ENCODE measurements at places on chromosomes 11 and 22.

- no peak for DNase-seq
Observed at GRCh38 chr11:106614262-106614661, 404.0 kb downstream of the GUCY1A2 start.

DNA sequence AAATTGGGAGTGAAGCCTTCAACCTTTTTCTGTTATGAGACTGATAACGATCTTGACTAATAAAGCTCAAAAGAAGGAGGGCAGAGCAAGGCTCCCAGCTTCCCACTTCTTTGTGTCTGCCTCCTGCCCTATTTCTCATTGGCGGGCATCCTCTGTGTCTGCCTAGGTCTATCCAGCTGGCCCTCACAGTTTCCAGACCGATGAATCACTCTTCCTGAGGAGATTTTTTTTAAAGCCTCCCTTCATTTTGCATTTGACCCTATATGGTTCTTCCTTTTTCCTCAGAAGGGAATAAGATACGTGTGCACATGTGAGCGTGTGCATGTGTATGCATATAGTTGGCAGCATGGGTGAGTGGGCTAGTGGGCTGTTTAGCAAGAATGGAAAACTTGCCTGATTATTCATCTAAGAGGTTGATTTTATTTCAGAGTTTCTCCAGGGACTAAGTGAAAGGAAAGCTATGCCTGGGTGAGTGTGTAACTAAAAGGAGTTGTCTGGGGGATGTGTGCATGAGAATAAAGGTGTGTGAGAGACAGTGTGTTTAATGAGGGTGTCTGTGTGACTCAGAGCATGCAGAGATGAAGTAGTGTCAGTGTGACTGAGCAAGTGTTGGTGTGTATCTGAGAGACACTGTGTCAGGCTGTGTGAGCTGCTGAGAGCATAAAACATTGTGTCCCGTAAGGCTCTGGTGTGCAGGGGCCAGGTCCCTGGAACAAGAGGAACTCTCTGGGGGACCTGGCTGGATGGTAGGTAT, 12.2 kb downstream of the PHLDB1 start:
- DNase-seq = no peak

DNA sequence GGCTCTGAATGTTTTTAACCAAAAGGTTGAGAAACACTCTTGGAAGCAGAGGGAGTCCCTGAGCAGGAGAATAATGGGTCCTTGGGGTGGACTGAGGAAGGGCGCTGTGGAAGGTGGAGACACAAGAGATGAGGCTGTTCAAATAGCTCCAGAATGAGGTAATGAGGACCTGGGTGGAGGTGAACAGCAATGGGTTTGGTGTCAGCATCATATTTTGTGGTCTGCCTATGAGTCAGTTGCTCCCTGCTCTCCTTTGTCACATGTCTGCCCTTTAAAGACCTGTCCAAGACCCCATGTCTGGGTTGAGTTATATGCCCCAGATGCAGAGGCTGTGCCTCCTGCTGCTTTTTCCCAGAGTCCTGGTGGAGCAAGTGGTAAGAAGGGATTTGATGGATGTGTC, 113.6 kb downstream of the BARX2 start:
- DNase-seq = no peak

DNA sequence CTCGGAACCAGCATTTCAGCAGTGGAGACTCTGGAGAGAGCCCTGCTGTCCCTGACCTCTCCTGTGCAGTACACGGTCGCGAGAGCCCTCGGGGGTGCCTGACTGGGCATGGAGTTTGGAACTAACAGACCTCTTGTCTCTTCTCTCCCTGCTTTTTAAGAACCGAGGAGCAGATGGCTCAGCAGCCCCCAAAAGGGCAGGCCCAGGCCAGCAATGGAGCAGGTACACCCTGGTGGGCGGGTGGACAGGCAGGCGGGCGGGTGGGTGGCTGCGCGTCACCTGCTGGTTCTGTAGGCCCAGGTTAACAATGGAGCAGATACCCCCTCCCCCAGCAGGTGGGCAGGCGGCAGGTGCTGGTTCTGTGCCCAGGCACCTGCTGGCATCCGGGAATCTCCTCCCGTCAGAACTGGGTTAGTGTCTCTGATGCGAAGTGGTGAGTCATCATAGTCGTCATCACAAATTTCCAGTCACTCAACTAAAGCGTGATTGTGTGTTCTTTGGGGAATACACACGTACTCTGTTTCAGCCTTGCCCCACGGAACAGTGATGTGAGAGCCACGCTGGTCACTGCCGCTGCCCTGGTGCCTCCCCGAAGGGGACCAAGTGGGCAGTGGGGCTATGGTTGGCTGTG, 41.1 kb downstream of the GRAMD4 start:
- no peak for DNase-seq

DNA sequence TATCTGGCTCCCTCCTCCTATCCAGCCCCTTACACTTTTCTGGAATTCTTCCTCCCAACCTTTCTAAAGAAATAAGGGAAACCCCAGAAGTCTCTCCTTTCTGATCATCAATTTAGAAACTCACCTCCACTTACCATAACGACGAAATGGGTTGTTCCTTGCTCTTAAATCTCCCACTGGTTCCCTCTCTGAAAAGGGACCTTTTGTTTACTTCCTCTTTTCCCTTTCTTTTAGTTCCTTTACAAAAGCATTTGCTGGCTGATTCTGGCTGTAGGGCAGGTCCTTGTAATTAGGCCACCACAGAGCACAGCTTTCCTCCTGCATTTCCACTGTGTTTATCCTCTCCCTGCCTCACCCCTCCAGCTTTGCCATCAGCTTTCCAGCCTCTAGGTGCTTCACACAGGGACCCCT, 12.0 kb downstream of the JAML start:
- DNase-seq = no peak

- no peak for DNase-seq
Observed at GRCh38 chr22:23913306-23913660, 19.1 kb downstream of the MIF start.

GRCh38 chr22:45876136-45877035, 100.6 kb downstream of the WNT7B start:
- no peak for DNase-seq

- no peak for DNase-seq
Observed at GRCh38 chr22:37043828-37044538, 7.6 kb upstream of the KCTD17 start.

- no peak for DNase-seq
Observed at GRCh38 chr11:68081691-68082090, 39.5 kb downstream of the CHKA start.

GRCh38 chr22:49900441-49901230, 17.6 kb downstream of the ALG12 start:
- DNase-seq = no peak

DNA sequence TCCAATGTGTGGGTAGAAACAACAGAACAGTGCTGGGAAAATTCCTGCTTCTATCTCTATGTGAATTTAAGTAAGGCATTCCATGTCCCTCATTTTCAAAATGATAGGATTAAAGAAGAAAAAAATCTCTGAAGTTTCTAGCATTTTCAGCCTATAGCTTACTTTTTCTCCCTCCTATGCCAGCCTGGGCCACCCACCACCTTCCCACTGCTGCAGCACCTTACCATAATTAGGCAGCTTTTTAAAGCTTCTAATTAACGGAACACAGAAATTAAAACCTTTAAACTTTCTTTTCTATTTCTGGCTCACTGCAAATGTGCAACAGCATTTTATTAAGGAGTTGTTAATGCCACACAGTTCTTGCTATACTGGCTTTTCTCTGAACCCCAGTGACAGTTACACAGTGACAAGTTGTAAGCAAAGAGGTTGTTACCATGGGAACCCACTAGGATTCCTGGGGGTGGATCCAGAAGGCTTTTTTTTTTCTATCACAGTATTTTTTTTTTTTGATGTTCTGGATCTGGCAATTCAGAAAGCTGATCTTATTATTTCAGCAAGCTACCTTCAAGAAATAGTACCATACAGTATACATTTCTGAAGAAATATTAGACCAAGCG, 20.2 kb downstream of the CELF1 start:
- DNase-seq = no peak

DNA sequence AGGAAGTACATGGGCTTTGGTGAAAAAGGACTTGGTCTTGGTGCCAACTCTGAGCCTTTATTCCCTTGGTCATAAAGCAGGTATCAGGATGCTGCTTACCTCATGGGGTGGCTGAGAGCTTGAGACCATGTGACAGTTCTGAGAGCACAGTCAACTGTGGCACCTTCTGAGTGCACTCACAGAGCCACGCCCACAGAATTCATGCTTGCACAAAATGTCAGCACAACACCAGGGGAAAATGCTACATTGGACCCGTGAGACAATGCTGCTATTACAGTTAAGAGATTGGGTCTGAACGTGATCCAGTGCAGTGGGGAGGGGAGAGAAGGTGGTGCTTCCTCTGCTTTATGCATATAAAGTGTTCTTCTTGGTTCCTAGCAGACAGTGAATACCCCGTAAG, 79.5 kb upstream of the SPON1 start:
- no peak for DNase-seq

- DNase-seq = no peak
Observed at GRCh38 chr11:88377144-88377543, 39.6 kb upstream of the CTSC start.

DNA sequence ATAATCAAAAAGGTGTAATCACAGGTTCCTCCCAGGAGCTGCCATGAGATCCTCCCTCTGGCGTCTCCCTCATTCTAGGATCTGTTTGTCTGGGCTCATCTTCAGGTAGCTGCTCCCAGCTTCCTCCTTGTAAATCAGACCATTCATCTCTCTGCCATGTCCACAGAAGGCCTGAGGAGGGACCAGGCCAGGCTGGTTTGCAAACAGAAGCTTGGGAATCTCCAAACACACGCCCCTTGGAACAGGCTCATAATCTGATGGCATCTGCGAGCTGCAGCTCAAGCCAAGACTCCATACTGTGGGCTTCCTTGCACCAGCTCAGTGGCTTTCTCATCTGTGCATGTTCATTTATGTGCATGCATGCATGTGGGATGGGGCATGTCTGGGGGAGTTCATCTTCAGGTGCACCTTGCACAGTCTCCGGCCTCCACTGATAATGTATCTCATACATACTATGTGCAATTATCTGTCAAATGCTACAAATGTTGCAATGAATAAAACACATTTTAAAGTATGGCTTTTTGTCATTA, 134.9 kb downstream of the NXPE2 start:
- no peak for DNase-seq

DNA sequence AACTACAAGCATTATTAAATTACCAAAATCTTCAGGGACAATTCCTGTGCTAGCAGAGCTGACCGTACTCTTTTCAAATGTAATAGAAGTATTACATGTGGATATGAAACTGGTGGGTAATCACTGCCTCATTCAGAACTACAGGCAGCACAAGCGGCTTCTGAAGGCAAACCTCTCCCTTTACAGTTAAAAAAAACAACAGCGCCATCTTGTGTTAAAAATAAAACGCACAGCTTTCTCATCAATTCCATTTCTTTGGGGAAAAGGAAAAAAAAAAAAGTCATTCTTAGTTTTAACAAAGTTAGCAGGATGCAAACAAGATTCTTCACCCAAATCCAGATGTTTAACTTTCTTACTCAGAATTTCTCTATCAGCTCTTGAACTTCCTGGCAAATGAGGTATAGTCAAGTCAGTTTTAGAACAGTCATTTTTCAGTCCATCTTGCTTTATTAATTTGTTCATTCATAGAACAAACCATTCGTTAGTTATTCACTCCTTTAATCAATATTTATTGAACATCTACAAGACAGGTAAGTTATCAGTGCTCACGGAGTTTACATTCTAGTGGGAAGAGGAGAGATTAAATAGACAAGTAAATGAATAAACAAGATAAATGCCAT, 331.8 kb upstream of the MPPED2 start:
- DNase-seq = no peak

DNA sequence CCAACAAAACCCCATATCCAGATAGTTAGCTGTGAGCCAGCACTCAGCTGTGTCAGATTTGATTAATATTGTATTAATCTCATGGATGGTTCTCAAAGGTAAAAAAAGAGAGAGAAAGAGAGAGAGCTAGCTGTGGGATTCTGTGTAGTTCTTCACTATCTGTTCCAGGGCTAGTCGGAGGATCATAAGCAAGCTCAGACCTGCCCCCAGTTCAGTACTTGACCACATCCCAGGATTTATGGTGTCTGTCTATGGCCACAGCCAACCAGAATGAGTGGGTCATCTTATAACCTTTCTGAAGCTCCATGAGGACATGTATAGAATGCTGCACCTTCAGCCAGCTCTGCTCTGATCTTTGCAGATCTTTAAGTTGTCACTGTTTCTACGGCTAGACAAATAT, 13.5 kb upstream of the B3GNT6 start:
- DNase-seq = no peak

DNA sequence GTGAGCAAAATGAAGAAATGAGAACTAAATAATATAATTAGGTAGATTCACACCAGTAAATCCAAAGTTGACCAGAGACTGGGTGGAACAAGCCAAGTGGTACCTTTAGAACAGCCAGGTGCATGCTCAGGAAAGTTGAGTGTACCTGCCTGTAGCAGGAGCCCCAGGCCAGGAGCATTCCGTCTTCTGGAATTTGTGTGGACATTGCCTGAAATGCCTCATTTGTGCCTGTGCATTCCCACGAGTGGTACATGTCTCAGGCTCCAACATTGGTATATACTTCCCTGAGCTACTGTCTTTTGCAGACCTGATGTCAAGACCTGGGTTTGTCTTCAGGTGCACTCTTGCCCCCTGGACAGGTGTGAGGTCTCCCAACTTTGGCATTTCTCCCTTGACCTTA, 187.6 kb upstream of the NECTIN1 start:
- no peak for DNase-seq

DNA sequence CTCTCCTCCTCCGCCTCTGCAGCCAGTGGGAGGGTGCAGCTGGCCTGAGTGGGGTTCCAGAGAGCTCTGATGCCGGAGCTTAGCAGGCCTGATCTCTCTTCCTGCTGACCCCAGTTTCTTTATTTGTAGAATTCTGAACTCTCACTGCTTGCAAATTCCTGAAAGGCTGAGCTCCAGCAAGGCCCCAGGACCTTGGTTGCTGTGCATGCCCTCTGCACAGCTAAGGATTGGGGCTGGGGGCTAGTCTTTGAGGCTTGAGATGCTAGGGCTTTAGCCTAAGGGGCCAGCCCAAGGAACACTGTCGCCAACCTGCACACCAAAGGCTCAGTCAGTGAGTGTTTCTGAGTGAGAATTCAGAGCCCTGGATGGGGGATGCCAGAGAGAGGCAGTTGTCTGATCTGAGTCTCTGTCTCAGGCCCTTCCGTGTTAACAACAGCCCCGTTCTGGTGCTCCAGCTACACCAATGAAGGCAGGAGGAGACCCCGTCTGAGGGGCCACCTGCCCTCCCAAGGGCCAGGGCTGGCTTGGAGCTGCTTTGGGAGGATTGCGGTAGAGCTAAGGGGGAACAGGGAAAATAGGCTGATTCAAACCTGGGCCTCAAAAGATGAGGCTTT, 106.0 kb upstream of the LMO1 start:
- DNase-seq = no peak

- DNase-seq = no peak
Observed at GRCh38 chr11:18972336-18972735, 33.1 kb upstream of the MRGPRX1 start.

DNA sequence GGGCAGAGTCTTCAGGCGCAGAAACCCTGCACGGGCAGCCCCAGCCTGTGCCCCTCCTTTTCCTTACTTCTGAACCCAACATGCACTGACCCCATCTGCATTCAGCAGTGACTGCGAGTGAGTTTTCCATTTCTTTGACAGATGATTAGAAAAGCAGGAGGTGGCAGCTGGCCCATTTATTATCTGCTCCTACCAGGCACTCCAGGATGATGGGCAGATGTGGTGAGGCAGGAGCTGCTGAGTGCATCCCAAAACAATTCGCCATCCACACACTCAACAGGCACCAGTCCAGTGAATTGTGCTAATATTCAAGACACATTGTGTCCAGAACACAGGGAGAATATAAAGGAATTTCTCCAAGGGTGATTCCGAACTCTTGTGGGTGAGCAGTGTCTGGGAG, 208.5 kb downstream of the TENM4 start:
- no peak for DNase-seq
